ENCODE measurements at places on chromosomes 4 and X.

GRCh38 chrX:25028726-25029125 lies 13.0 kb upstream of the ARX start:
- no peak for DNase-seq

DNA sequence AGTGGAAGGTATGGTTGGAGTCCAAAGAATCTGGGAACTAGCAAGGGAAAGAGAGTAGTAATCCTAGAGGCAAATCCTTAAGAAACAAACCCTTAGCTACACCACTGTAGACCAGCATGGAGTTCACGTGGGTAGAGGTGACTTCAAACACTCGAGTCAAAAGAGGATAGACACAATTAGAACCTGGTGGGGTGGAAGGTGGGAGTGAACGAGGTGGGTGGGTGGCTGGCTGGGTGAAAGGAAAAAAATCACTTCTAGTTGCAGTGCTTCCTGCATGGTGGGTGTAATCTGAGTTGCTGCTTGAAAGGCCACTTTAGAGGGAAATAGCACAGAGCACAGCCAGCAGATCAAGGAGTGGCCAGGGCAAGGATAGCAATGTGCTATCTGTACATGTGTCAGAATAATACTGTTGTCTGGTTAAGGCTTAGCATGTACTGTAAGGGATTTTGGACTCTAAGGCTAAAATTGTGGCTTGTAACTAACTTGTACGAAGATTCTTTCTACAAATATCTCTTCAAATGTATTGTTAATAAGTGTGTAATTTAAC lies 356.2 kb downstream of the GRIA2 start:
- no peak for DNase-seq

DNA sequence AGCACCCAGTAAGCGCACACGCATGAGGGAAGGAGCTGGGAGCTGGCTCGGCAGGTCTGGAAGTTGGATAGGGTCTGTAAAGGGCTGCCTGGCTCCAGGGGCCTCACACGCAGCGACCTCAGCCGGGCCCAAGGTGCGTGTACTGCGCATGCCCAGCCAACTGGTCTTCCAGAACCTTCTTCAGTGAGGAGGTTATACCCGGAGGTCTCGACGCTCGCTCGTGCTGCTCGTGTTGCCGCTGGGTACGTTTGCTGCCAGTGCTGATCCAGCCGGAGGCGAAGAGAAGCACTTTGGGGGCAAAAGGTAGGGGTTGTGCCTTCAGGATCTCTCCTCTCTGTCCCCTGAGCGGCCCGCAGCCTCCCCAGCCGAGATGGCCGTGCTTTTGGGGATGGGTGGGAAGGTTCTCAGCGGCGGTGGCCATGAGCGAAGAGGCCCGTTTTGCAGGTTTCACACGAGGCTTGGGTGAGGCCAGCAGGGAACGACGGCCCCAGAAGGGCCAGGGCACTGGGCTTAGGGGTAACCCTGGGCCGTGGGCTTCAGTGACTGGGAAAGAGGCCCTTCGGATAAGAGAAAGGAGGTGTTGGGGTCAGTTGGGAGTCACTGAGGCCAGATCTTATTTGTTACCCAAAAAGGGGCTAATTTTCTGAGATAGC lies 3.8 kb upstream of the CXCL9 start:
- DNase-seq = no peak

- no peak for DNase-seq
Measured at GRCh38 chr4:91288702-91289311, 1015.0 kb upstream of the GRID2 start.

DNA sequence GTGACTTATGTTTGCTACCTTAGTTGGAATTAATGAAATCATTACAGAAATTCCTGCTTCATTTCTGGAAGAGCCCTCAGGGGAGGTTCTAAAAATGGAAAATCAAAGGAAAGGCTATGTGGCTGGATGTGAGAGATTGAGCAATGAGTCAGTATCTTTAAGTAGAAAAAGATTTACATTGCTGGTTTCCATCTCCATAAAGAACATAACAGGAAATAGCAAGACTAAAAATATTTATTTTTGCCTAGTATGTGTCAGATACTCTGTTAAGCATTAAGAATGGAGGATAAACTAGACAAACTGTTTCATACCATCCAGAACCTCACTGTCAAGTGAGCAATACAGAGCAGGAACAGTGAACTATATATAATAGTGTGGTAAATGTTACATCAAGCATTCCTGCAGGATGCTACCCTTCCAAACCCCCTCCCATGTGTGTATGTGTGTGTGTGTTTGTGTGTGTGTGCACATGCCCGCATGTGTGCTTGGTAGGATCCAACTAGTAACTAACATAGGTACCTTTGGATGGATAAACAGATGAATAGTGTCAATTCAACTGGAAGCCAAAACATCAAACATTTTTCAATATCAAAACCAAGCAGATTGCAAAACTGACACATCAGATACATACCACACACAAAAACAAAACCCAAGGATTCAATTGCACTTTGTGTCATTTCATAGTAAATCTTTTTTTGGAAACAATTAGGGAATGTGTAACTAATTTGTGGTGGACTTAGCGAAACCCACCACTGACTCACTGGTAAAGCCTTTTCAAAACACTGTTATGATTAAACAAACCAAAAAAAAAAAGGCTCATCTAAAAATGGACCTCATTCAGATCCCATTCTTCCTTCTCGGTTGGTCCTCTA lies 223.4 kb downstream of the SHROOM3 start:
- no peak for DNase-seq

GRCh38 chr4:145819853-145820181 lies 118.8 kb downstream of the ZNF827 start:
- DNase-seq = peak; percentile 20

DNA sequence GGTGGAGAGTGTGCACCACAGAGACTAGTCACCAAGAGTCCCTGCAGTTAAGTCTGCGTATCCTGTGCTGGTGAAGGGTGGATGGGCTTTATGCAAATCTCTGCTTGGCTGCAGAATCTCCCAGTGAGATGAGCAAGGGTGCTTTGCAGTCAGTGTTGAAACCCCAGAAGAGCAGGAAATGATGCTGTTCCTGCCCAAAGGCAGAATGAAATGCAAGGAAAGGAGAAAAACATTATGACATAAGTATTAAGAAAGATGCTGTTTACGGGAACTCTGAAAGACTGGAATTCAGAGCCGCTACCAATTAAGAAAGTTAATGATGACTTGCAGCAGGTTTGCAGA lies 25.4 kb upstream of the ACSL1 start:
- no peak for DNase-seq

GRCh38 chrX:40201329-40201885 lies 103.6 kb upstream of the BCOR start:
- DNase-seq = no peak

GRCh38 chr4:20954541-20954940 lies 254.3 kb downstream of the PACRGL start:
- DNase-seq = no peak

GRCh38 chr4:56641494-56642051 lies 39.5 kb downstream of the HOPX start:
- DNase-seq = no peak

DNA sequence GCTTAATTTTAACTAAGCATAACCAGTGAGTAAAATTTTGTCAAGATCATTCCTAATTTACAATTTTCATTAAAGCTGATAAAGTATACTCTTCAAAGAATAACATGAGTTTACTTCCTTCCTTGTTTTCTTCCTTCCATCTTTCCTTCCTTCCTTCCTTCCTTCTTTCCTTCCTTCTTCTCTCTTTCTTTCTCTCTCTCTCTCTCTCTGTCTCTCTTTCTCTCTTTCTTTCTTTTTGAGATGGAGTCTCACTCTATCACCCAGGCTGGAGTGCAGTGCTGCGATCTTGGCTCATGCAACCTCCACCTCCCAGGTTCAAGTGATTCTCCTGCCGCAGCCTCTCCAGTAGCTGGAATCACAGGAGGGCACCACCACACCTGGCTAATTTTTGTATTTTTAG lies 42.7 kb upstream of the PTPN13 start:
- no peak for DNase-seq

All from prostate gland (tissue), 2 donors.